Activated gamma-delta T cell (primary cell): ENCODE measurements at places on chromosomes 5 and 9.

GRCh38 chr5:135333732-135334515 lies 65.1 kb downstream of the MACROH2A1 start:
- DNase-seq = no peak

DNA sequence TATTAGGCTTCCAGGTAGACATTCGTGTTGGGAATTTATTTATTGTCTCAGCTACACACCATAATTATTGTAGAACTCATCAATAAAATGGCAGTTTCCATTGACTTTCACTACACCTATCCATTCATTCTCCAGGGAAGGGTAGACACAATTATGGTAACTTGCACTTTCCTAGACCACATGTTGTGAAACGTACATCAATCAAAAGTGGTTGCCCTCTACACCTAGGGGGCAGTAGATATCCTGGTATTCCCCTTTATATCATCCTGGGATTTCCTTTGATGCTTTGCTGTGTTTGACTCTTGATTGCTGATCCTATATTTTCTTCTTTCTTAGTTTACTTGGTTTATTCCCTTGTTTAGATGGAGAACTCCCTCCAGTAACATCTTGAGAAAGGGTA lies 47.9 kb downstream of the ADGRV1 start:
- no peak for DNase-seq

DNA sequence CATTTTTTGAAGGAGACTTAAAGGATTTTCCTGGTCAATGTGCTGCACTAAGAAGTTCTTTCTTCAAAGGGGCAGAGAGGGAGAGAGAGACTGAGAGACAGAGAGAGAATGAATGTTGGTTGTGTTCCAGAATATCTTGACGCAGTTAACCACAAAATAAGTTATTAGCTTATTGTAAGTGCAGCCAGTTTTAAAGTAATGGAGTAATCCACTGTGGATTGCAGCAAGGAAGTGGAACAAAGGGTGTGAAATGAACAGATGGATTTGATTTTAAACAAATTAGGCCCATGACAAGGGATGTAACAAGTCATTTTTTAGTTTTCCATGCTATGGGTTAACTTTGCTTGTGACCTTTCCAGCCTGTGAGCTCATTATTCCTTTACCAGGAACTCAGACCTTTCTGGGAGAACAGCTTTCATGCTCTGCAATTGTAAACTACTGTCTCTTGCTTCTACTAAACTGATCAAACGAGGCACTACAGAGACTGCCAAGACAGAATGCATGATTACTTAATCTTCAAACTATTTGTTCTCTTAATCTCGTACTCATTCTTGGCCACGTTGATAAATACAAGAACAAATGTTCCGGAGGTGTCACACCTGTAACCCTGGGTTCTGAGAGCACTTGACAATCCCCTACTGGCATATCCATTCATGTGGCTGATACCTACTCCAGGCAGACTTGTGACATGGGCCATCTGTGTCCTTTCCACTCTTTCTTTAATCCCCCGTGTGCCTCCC lies 131.1 kb downstream of the TLE1 start:
- no peak for DNase-seq

DNA sequence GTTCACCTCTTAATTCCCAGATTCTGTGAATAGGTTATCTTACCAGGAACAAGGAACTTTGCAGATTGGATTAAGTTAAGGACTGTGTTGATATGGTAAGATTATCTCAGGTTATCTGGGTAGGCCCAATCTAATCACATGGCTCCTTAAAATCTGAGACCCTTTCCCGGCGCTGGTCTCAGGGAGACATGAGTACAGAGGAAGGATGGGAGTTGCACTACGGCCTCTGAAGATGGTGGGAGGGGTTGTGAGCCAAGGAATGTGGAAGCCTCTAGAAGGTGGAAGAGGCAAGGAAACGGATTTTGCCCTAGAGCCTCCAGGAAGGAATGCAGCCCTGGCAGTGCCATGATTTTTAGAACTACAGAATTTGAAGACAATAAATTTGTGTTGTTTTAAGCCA lies 95.1 kb downstream of the AK8 start:
- DNase-seq = no peak

GRCh38 chr5:35067985-35068384 lies 20.2 kb upstream of the AGXT2 start:
- DNase-seq = no peak

DNA sequence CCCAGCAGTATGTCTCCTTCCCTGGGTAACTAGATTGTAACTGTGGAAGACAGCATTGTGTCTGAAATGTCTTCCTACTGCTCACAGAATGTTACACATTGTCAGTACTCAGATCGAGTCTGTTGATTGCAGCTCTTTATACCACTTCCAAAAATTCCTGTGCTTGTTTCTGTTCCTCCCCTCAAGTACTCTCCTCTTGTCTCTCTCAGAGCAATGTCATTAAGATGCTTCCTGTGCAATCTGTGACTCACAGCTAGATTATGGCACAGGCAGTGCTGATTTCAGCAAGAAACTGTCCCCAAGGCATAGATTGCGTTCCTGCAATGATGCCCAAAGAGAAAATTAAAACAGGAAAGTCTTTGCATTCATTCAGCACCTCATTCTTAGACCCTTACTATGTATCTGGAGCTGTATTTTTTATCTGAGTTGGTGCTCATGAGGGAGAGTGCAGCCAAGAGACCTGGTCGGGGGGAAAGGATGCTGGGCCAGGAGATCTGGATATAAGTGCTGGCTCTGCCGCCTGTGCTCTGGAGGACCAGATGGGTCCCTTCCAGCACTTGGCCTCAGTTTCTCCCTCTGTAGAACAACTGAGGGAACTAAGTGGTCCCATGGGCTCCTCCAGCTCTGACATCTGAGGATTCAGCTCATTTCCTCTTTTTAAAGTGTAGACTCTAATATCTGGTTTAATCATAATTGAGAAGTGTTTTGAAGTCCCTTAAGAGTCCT lies 40.8 kb upstream of the GNPDA1 start:
- no peak for DNase-seq

GRCh38 chr5:111735583-111736270 lies 21.3 kb downstream of the NREP start:
- DNase-seq = no peak

GRCh38 chr5:115262321-115263077 lies at the start of gene PGGT1B:
Gene PGGT1B, minus strand, starts transcription at chr5:115262877. Its CDS starts 26 bp downstream, at chr5:115262851.
- peak; percentile 44 for DNase-seq

DNA sequence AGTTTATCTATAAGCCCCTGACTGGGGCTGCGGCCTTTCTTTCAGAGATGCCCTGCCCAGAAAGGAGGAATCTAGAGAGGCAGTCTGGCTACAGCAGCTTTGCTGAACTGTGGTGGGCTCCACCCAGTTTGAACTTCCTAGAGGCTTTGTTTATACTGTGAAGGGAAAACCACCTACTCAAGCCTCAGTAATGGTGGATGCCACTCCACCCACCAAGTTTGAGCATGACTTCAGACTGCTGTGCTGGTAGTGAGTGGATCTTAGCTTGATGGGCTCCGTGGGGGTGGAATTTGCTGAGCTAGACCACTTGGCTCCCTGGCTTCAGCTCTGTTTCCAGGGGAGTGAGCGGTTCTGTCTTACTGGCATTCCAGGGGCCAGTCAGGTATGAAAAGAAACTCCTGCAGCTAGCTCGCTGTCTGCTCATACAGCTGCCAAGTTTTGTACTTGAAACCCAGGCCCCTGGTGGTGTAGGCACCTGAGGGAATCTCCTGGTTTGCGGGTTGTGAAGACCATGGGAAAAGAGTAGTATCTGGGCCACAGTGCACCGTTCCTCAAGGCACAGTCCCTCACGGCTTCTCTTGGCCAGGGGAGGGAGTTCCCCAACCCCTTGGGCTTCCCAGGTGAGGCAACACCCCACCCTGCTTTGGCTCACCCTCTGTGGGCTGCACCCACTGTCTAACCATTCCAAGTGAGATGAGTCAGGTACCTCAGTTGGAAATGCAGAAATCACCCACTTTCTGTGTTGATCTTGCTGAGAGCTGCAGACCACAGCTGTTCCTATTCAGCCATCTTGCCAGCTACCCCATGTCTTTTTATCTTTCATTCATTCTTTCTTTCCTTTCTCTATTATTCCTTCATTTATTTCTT lies 211.8 kb upstream of the C9orf72 start:
- no peak for DNase-seq

- DNase-seq = no peak
Measured at GRCh38 chr5:166430491-166431319, 1860.7 kb upstream of the WWC1 start.

DNA sequence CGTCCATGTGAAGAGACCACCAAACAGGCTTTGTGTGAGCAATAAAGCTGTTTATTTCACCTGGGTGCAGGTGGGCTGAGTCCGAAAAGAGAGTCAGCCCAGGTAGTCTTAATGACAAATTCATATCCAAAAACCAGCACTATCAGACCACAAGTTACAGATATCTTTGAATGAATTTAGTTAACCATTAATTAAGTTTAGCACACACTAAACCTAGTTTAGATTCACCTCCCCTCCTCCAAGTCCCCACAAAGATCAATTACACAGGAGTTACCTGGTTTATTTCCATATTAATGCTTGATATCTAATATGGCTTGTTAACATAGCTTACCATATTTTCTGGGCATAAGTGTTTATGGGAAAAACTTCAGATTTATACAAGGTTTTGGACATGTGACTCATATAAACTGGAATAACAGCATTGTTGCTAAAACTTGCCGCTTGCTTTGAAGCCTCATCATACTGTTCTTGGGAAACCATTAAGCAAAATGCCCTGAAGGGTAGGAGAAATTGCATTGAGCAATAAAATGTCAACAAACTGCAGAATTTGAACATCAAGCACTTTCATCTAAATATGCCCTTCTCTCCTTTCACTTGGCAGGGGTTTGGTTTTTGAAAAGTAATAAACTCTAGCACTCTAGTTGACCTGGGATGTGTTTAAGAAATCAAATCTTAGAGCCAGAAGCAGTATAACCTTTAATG lies 166.9 kb downstream of the SNCAIP start:
- no peak for DNase-seq
